Stimulated activated CD4-positive, alpha-beta T cell treated with anti-CD3 and anti-CD28 coated beads, Interleukin-1b, Interleukin-23, amount 100 ng/mL, for 1 hour (primary cell): ENCODE measurements at places on chromosomes 3 and 15.

GRCh38 chr15:65286069-65286703 is 497 bp downstream of the PARP16 start:
- DNase-seq = no peak

DNA sequence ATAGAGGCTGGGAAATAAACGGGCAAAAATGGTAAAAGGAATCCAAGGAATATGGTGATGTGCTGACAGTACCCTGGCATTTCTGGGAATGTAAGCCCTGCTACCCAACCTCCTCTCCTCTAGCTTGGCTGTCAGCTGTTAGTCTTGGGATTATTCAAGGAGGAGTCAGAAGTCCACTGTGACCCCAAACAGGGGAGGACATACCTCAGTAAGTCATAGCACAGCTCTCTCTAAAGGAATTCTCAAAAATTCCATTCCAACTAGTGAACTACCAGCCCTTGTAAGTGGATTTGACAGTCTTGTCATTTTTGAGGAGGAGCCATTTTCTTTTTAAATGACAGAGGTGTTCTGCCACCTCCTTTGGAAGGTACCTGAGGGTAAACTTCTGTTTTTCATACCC is 207.5 kb downstream of the PDCD6IP start:
- DNase-seq = no peak

GRCh38 chr15:68957696-68958095 is 27.4 kb downstream of the SPESP1 start:
- DNase-seq = no peak

DNA sequence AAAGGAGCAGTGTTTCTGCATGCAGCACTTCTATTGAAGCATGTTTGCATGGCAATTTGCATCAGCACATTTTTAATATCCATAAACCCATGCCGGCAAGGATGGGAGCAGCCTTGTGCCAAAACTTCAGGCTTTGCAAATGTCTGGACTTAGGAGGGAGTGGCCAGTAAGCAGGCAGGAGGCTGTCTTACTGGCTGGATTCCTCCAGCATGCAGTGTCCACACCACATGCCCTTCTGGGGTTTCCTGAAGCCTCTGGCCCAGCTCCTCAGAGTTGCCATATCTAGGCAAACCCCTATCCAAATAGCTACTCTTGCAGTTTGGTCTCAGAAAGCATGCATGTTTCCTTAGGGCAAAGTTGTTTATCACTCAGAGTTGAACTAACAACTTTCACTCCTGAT is 139.1 kb upstream of the MRPS22 start:
- DNase-seq = no peak

GRCh38 chr3:23761440-23761896 is 44.3 kb upstream of the UBE2E1 start:
- DNase-seq = no peak

DNA sequence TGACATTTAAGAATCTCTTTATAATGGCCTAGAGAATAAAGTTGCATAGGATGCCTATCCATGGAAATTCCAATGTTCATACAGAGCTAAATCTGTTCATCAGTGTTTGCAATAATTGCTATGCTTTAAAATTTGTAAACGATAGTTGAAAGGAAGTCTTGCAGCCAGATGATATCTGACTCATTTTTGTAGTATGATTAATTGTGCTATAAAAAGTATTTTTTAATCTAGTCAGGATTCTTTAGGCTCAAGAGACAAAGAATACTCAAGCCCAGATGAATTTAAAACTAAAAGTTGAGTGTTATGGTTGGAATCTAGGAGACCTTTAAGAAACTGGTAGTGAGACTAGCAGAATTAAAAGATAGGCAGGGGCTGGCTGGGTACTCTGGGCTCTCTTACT is 50.5 kb downstream of the SUCNR1 start:
- DNase-seq = no peak

GRCh38 chr3:130795396-130795795 is 48.8 kb upstream of the PIK3R4 start:
- DNase-seq = no peak

GRCh38 chr3:67459796-67460195 is 194.6 kb downstream of the SUCLG2 start:
- DNase-seq = no peak

DNA sequence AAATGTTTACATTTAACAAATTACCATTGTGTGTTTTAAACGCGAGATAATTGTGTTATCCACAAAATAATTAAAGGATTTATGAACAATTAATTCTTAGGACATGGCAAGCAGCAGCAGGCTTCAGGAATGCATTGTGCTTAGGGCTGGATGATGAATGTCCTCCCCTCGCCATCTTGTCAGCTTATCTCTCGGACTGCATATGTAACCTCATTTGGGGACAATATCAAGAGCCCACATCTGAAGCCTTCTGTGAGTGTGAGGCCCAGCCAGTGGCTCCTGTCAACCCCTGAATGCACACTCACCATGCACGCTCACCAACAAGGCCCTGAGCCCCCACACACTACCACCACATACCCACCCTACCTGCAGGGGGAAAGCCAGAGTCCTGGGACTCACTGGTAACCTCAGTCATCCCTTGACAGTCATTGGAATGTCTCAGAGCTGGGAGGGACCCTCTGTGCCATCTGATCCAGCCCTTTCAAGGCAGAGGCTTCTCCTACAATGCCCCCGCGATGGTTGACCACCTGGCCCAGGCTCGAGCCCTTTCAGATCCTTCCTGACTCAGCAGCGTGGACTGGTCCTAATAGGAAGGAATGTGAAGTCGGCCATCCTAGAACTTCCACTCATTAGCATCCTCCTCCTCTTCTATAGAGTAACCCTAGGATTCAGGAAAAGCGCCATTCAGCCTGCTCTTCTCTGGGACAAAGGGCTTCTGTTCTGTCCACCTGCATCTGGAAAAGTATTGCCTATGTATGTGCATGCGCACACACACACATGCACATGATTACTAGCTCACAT is 38.2 kb downstream of the MRPL46 start:
- DNase-seq = no peak

- DNase-seq = no peak
Measured at GRCh38 chr3:97712919-97713318, 51.6 kb upstream of the ARL6 start.

DNA sequence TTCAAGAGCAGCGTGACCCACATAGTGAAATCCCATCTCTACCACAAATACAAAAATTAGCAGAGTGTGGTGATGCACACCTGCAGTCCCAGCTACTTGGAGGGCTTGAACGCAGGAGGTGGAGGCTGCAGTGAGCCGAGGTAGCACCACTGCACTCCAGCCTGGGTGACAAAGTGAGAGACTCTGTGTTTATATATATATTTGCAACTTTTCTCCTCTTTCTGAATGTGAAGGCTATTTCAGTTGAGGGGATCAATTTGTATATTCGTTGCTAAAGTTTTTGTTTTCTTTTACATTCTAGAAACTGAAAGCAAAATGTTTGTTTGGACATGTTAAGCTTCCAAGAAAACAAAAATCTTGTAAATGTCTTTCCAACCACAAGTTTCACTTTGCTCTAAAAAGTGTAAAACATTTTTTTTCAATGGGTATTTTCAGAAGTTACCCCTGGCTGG is 29.8 kb upstream of the FAM98B start:
- no peak for DNase-seq

DNA sequence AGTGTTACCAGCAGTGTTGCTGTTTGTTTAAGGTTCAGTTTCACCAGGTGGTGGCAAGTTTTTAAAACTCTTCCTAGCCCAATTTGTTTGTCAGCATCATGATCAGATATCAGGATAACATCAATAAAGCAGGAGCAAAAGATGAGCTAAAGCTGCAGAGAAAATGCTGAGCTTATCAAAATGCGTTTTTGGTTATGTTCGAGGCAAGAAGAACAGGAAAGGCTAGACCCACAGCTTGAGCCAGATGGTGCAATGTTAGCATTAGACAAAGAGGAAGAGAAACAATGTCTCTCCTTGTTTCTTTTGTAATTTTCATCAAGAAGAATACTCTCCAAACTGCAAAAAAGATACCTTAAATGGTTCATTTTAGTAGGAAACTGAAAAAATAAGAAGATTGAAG is 66.2 kb downstream of the THRB start:
- no peak for DNase-seq

- DNase-seq = no peak
Measured at GRCh38 chr15:82312586-82313349, 36.5 kb downstream of the GOLGA6L10 start.

- DNase-seq = no peak
Measured at GRCh38 chr3:183375787-183376186, 52.6 kb downstream of the MCF2L2 start.

DNA sequence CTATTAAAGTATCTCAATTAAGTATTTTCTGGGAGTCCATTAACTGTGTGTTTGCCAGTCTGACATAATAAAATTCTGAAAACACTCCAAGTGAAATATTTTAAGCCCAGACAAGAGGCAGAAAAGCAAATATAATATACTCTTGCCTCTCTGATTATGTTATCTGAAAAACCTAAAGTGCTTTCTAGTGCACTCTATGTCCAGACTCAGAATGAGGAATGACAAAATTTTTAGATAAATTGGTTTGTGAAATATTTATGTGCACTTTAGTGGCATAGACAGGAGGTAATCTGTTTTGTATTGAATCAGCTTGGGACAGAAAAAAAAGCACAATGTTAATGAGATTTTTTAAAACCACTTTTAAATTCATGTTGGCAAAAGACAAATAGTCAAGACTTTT is 508.2 kb upstream of the SUCLG2 start:
- no peak for DNase-seq

- no peak for DNase-seq
Measured at GRCh38 chr15:78536134-78536533, 4.1 kb upstream of the PSMA4 start.

- no peak for DNase-seq
Measured at GRCh38 chr3:177448987-177449359, 251.7 kb upstream of the TBL1XR1 start.

DNA sequence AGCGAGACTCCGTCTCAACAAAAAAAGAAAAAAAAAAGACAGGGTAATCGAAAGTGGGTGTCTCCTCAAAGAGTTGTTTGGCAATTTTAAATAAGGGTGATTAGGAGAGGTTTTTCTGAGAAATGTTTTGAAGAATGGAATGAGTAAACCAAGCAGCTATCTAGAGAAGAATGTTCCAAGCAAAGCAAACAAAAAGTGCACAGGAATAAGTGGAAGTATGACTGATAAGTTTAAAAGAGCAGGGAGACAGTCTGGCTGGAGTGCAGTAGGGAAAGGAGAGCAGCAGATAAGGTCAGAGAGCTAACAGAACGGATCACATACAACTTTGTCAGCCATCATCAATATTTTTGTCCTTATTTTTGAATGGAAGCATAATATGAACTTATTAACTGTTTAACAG is 853.5 kb downstream of the TUSC7 start:
- DNase-seq = no peak

DNA sequence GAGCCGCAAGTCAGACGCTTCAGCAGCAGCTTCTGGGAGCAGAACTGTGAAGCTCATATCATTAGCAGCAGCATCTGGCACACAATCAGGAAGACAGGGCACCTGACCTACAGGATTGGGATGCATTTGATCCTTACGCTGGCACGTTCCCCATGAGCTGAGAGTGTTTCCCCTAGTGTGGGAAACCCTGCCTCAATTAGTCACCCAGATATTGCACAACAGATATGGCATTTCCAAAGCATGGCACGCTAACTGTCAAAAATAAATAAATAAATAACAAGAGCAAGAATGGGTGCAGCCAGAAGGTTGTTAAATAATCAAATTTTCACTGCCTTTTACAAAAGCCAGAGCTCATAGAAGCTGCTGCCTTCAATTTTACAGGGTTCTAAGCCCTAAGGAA is 189.6 kb upstream of the THBS1 start:
- DNase-seq = no peak

DNA sequence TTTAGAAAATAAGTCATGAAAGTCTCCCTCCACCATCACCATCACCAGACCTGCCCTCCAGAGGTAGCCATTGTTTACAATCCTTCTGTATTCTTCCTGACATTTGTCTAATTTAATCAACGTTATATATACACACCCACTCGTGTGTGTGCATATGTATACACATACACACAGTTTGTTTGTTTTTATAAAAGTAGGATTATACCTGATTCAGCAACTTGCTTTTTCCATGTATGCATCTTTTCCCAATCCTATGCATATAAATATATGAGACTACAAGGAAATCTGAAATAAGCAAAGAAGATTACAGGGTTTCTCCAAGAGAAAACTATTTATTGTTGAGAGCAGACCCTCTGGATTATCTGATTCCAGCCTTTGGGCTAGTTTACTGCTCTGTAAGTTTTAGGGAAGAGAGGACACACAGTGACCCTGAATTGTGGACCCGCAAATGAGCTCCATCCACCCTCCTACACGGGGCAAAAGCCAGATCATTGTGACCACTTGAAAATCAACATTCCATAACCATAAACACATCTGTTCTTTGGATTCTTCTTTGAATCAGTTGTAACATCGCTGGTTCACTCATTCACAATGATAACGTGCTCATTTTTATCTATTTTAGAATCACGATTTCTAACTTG is 104.3 kb downstream of the CPN2 start:
- no peak for DNase-seq

GRCh38 chr3:30621576-30621975 is 15.2 kb downstream of the TGFBR2 start:
- no peak for DNase-seq

DNA sequence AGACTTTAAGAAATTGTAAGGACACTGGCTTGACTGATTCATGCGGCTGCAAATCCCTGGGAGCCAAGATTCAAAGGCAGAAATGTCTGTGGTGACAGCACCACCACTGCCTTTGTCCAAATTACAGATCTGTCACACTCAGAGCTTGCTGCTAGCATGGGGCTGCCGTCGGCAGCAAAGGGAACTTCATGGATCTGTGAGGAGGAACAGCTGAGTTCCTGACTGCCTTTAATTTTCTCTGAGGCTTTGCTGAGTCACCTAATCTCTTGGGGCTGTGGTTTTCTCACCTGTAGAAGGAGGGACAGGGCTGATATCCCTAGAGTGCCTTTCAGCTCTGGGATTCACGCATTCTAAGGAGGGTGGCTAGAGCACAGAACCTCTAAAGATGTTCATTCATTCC is 4.1 kb upstream of the PAK6 start:
- DNase-seq = no peak

GRCh38 chr15:69691307-69692015 is 238.8 kb downstream of the RPLP1 start:
- DNase-seq = no peak

DNA sequence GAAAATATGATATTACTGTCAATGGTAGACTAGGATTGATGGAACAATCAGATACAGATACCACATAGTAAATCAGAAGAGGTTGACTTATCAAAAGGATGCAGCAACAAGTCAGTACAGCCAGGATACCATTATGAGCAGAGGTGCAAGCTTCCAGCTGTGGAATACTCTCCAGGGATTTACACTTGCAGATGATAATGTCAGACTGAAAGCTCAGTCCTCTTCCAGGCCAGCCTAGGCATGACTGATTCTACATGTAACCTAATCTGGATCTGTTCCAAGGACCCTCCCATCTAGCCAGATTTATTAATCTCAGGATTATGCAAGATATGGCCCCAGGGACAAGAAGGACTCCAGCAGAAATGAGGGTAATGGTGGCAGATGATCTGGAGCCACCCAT is 8.2 kb downstream of the FILIP1L start:
- DNase-seq = no peak

GRCh38 chr15:98966091-98966787 is 41.4 kb downstream of the PGPEP1L start:
- no peak for DNase-seq
